ENCODE measurements at places on chromosomes 4 and X. TPM values are rescaled to one million over a fixed set of nuclear protein-coding genes. Genes with fewer than 3 reads are reported as not detected.

The GPR119 gene
- not detected for total RNA-seq

The MAGEA6 gene
- not detected for total RNA-seq

The FREM3 gene
- total RNA-seq, result not detected

The GSTCD gene
- 19.2 TPM for total RNA-seq
